ENCODE measurements at places on chromosomes 11 and 22. TPM values are rescaled to one million over a fixed set of nuclear protein-coding genes. Genes with fewer than 3 reads are reported as not detected.

The C11orf52 gene
- total RNA-seq, result not detected

The API5 gene
- 68.4 TPM for total RNA-seq

The GAL3ST1 gene
- not detected for total RNA-seq

The GDPD4 gene
- not detected for total RNA-seq

The FERMT3 gene
- total RNA-seq, result 55.8 TPM

The GAS2 gene
- total RNA-seq, result 0.77 TPM

The CABP4 gene
- 4.1 TPM for total RNA-seq

The PIH1D2 gene
- 1.8 TPM for total RNA-seq

The SMC1B gene
- not detected for total RNA-seq

The SLC37A2 gene
- 0.17 TPM for total RNA-seq

The RAC2 gene
- total RNA-seq, result 1.3 TPM

The DSCAML1 gene
- not detected for total RNA-seq

The CASP5 gene
- total RNA-seq, result 0.55 TPM

The C11orf91 gene
- not detected for total RNA-seq

The WNT11 gene
- not detected for total RNA-seq

The NEAT1 gene
- 58.2 TPM for total RNA-seq

The CDCA5 gene
- 20.3 TPM for total RNA-seq

The TRPM5 gene
- total RNA-seq, result not detected

The TSGA10IP gene
- not detected for total RNA-seq

The H19 gene
- 1.5 TPM for total RNA-seq

The MRPL21 gene
- total RNA-seq, result 106 TPM

The VPREB3 gene
- total RNA-seq, result not detected

The TSPAN18 gene
- not detected for total RNA-seq

The OR2AT4 gene
- total RNA-seq, result not detected

The OR4A16 gene
- total RNA-seq, result not detected

The MMP8 gene
- not detected for total RNA-seq

The OR10D3 gene
- not detected for total RNA-seq

The BUD13 gene
- total RNA-seq, result 14.4 TPM

The ARHGAP8 gene
- total RNA-seq, result 0.35 TPM

The OR51B4 gene
- total RNA-seq, result not detected

The CADM1 gene
- total RNA-seq, result 0.35 TPM

The ANKK1 gene
- not detected for total RNA-seq

The PRPF19 gene
- 49.5 TPM for total RNA-seq

The MFNG gene
- total RNA-seq, result not detected

The SYNGR1 gene
- total RNA-seq, result 3.1 TPM

The VSIG10L2 gene
- not detected for total RNA-seq

The SLC43A3 gene
- total RNA-seq, result not detected

The USP2 gene
- total RNA-seq, result 0.27 TPM

The VPREB1 gene
- total RNA-seq, result not detected

The BIRC3 gene
- total RNA-seq, result 2.0 TPM

The FAM111B gene
- total RNA-seq, result 3.7 TPM

The IL18 gene
- total RNA-seq, result 6.0 TPM

The VSIG2 gene
- total RNA-seq, result not detected

The ELFN2 gene
- total RNA-seq, result 0.02 TPM

The PRR33 gene
- not detected for total RNA-seq

The KRTAP5-11 gene
- not detected for total RNA-seq

The TRIM21 gene
- total RNA-seq, result 8.0 TPM

The TREH gene
- total RNA-seq, result not detected

The OR51B5 gene
- 0.35 TPM for total RNA-seq

The MYOD1 gene
- total RNA-seq, result 0.15 TPM

The GTSE1 gene
- 10.3 TPM for total RNA-seq

The OR2D2 gene
- not detected for total RNA-seq

The KDELR3 gene
- 10.9 TPM for total RNA-seq

The KLHL35 gene
- total RNA-seq, result 4.7 TPM

The MS4A4E gene
- not detected for total RNA-seq

The CRYBB2 gene
- total RNA-seq, result not detected
